Small intestine (tissue), 16 donors: ENCODE measurements at places on chromosomes 6 and 20. TPM values are rescaled to one million over a fixed set of nuclear protein-coding genes. Genes with fewer than 3 reads are reported as not detected.

- peaks cover 2% of the 10 kb centered on the region for H3K4me1 ChIP-seq
- no peak for DNase-seq
- H3K27me3 ChIP-seq = no peaks in the 10 kb centered on the region
- H3K36me3 ChIP-seq = no peaks in the 10 kb centered on the region
Measured at GRCh38 chr20:50518270-50518721, 8.1 kb downstream of the PTPN1 start.

DNA sequence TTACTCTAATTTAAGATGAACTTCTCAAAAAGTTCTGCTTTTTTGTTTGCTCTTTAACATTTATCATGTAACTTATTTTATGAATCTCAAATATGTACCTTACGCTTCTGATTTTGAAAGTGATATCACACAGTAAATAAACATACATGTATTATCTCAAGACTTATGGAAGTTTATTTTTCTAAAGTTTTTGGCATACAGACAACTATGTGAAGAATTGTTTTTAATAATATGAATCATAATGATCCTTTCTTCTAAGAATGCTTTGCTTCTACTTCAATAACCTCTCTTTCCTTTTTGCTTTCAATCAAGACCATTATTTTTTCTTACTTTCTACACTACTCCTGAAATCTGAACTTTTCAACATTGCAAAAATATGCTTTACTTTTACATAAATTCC, 816.4 kb downstream of the EYS start:
- DNase-seq = no peak
- H3K27ac ChIP-seq = no peak overlapping the region
- H3K4me1 ChIP-seq = no peaks in the 10 kb centered on the region
- no peaks in the 10 kb centered on the region for H3K27me3 ChIP-seq
- H3K36me3 ChIP-seq = no peaks in the 10 kb centered on the region

DNA sequence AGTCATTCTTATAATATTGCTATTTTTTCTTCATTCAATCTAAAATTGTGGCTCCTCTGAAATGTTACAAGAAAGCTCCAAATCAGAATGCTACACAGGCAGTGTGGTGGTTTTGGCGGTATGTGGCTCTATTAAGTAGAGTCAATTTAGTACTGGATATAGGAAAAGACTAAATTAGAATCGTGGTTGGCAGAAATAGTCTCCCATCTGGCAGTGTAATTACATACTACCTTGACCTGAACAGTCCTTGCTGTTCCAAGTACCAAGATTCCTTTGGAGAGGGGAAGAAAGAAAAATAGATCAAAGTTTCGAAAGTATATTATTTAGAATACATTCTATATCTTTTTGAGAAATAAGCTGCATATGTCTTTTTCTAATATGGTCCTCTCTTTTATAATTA, 78.2 kb downstream of the C6orf118 start:
- no peaks in the 10 kb centered on the region for H3K4me1 ChIP-seq
- no peaks in the 10 kb centered on the region for H3K36me3 ChIP-seq
- H3K4me3 ChIP-seq = no peak overlapping the region
- no peaks in the 10 kb centered on the region for H3K27me3 ChIP-seq

GRCh38 chr6:11064836-11065235, 20.7 kb upstream of the ELOVL2 start:
- no peaks in the 10 kb centered on the region for H3K27me3 ChIP-seq
- H3K4me1 ChIP-seq = no peaks in the 10 kb centered on the region
- H3K4me3 ChIP-seq = no peak overlapping the region
- no peaks in the 10 kb centered on the region for H3K36me3 ChIP-seq

- H3K4me3 ChIP-seq = no peak overlapping the region
- DNase-seq = no peak
- no peaks in the 10 kb centered on the region for H3K36me3 ChIP-seq
- H3K27me3 ChIP-seq = no peaks in the 10 kb centered on the region
- no peaks in the 10 kb centered on the region for H3K4me1 ChIP-seq
Measured at GRCh38 chr20:24618739-24619138, 149.3 kb downstream of the SYNDIG1 start.

DNA sequence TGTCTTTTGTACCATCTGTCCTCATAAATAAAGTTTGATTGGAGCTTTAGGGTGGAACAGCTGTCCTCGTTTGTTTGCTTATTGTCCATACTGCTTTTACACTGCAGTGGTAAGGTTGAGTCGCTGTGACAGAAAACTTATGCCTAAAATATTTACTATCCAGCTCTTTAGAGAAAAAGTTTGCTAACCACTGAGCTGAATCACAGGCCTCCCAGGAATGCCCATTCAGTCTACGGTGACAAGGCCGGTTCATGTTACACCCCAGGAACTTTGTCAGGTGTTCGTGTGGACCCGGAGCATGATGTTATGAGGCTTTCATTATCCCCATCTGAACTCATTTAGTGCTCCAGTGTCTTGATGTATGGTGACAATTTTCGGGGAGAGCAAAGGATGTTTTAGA, 401.1 kb downstream of the SAMD5 start:
- H3K27me3 ChIP-seq = no peaks in the 10 kb centered on the region
- H3K4me1 ChIP-seq = no peaks in the 10 kb centered on the region
- no peaks in the 10 kb centered on the region for H3K36me3 ChIP-seq
- no peak for DNase-seq
- H3K4me3 ChIP-seq = no peak overlapping the region
- H3K27ac ChIP-seq = no peak overlapping the region

- no peak overlapping the region for H3K4me3 ChIP-seq
- peaks cover 2% of the 10 kb centered on the region for H3K27me3 ChIP-seq
- H3K27ac ChIP-seq = no peak overlapping the region
- H3K36me3 ChIP-seq = no peaks in the 10 kb centered on the region
- DNase-seq = no peak
- no peaks in the 10 kb centered on the region for H3K4me1 ChIP-seq
Measured at GRCh38 chr6:43469947-43470346, 7.4 kb upstream of the TJAP1 start.

- DNase-seq = no peak
- H3K36me3 ChIP-seq = no peaks in the 10 kb centered on the region
- no peaks in the 10 kb centered on the region for H3K4me1 ChIP-seq
- no peak overlapping the region for H3K27ac ChIP-seq
Measured at GRCh38 chr6:16816891-16817290, 55.6 kb upstream of the ATXN1 start.

- no peaks in the 10 kb centered on the region for H3K4me1 ChIP-seq
- DNase-seq = no peak
- H3K27ac ChIP-seq = no peak overlapping the region
- H3K27me3 ChIP-seq = no peaks in the 10 kb centered on the region
- H3K36me3 ChIP-seq = no peaks in the 10 kb centered on the region
- no peak overlapping the region for H3K4me3 ChIP-seq
Measured at GRCh38 chr6:126718600-126719327, 378.8 kb downstream of the CENPW start.

- H3K4me1 ChIP-seq = peaks cover 5% of the 10 kb centered on the region
- no peak overlapping the region for H3K27ac ChIP-seq
- DNase-seq = no peak
- H3K4me3 ChIP-seq = no peak overlapping the region
- H3K36me3 ChIP-seq = no peaks in the 10 kb centered on the region
- no peaks in the 10 kb centered on the region for H3K27me3 ChIP-seq
Measured at GRCh38 chr20:54144847-54145414, 28.9 kb downstream of the CYP24A1 start.

The LY6G6C gene
- polyA plus RNA-seq = not detected

The SOX4 gene
- polyA plus RNA-seq = 3.8 TPM

The COL11A2 gene
- 7.5 TPM for polyA plus RNA-seq

The ANKRD66 gene
- polyA plus RNA-seq = not detected

The CYP24A1 gene
- not detected for polyA plus RNA-seq

The PAX1 gene
- not detected for polyA plus RNA-seq

The HLA-DOB gene
- polyA plus RNA-seq = 4.6 TPM

The MPIG6B gene
- polyA plus RNA-seq = not detected
